Ureter (tissue), 1 donor: ENCODE measurements at places on chromosomes 13 and 19.

GRCh38 chr19:43563816-43564457 is 11.4 kb downstream of the XRCC1 start:
- no peak for DNase-seq

- no peak for DNase-seq
Observed at GRCh38 chr19:46605356-46605821, 4.3 kb downstream of the CALM3 start.

- DNase-seq = no peak
Observed at GRCh38 chr13:23690668-23691067, 120.5 kb downstream of the TNFRSF19 start.

DNA sequence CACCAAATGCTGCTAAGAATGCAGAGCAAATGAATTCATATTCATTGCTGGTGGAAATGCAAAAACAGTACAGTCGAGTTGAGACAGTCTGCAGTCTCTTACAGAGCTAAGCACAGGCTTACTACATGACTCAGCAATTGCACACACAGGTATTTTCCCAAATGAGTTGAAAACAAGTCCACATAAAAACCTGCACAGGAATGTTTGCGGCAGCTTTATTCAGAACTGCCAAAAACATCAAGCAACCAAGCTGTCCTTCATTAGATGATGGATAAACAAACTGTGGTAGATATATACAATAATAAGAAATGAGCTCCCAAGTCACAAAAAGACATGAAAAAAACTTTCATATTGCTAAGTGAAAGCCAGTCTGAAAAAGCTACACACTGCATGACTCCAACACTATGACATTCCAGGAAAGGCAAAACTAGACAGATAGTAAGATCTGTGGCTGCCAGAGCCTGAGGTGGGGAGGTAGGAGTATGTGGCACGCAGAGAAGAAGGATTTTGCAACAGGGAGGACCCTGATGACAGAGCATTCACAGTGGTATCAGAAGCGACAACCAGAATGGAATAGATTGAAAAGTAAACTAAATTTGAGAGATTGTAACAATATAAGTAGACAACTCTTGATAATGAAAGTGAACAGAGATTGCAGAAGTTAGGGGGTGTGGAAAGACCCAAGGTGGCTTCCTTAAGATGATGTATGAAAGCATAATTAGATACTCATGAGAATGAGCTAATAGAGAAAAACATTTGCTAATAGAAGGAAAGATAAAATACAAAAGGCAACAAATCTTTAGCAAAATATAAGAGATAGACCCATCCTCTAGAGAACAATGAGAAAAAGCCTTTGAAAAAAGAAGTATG is 52.7 kb downstream of the TSC22D1 start:
- no peak for DNase-seq

DNA sequence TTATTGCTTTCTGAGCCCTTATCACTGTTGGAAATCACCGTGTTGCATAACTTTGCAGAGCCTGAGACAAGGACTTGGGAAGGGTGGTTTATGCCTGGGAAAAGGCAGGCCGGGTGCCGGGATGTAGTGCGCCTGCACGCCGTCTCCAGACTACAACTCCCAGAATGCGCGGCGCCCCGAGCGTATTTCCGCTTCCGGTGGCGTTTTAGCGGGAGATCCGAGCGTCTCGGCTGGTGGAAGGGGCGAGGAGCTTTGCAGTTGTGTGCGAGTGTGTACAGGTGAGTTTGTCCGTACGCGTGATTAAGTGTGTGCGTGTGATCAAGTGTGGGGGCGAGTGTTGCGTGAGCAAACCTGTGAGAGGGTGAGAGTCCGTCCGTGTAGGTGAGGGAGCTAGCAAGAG is 75.4 kb downstream of the PEG3 start:
- peak; percentile 51 for DNase-seq
